ENCODE measurements at places on chromosomes 3 and 15.

DNA sequence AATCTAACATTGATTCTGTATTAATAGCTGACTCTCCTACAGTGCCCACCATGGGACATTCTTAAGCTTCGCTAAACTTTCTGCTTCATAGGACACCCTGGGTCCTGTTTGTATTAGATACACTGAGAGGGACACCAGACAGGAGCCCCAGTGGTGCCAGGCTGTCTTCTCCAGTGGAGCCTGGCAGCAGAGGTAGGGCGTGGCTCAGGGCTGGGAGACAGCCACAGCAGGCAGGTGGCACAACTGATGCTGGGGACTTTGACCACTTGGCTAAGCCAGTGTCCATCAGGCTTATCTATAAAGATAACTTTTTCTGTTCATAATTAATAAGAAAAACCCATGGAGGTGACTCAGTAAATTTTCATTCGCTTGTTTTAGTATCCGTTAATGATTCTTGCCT, 21.8 kb downstream of the NIPA1 start:
- no peaks in the 10 kb centered on the region for H3K4me1 ChIP-seq
- no peaks in the 10 kb centered on the region for H3K27me3 ChIP-seq
- no peak for DNase-seq
- no peak overlapping the region for H3K4me3 ChIP-seq
- no peak overlapping the region for H3K27ac ChIP-seq

GRCh38 chr15:33091983-33092693, 102.4 kb downstream of the FMN1 start:
- no peaks in the 10 kb centered on the region for H3K27me3 ChIP-seq
- H3K36me3 ChIP-seq = no peaks in the 10 kb centered on the region
- H3K27ac ChIP-seq = no peak overlapping the region
- H3K4me3 ChIP-seq = no peak overlapping the region

GRCh38 chr3:110910346-110910955, 161.2 kb upstream of the NECTIN3 start:
- H3K4me1 ChIP-seq = no peaks in the 10 kb centered on the region
- H3K27me3 ChIP-seq = no peaks in the 10 kb centered on the region
- H3K36me3 ChIP-seq = no peaks in the 10 kb centered on the region
- H3K27ac ChIP-seq = no peak overlapping the region
- no peak for DNase-seq

DNA sequence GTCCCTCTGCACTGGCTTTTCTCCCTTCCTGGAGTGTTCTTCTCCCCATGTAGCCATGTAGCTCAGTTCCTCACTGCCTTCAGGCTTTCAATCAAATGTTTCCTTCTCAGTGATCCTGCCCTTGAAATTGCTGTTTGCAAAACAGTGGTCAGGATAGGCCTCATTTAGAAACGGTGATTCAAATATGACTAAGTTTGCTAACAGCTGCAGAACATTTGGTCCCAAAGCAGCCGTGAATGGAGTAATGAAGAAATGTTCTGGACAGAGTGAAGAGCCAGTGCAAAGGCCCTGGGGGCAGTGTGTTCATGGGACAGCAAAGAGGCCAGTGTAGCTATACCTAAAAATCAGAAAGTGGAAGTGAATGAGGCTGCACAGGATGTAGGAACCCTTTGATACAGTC, 223.4 kb downstream of the FEZF2 start:
- no peaks in the 10 kb centered on the region for H3K36me3 ChIP-seq
- no peak for DNase-seq
- no peak overlapping the region for H3K4me3 ChIP-seq

GRCh38 chr15:95565690-95566089, 764.8 kb upstream of the NR2F2 start:
- no peaks in the 10 kb centered on the region for H3K4me1 ChIP-seq
- H3K27me3 ChIP-seq = no peaks in the 10 kb centered on the region
- DNase-seq = no peak
- no peak overlapping the region for H3K4me3 ChIP-seq
- no peak overlapping the region for H3K27ac ChIP-seq

DNA sequence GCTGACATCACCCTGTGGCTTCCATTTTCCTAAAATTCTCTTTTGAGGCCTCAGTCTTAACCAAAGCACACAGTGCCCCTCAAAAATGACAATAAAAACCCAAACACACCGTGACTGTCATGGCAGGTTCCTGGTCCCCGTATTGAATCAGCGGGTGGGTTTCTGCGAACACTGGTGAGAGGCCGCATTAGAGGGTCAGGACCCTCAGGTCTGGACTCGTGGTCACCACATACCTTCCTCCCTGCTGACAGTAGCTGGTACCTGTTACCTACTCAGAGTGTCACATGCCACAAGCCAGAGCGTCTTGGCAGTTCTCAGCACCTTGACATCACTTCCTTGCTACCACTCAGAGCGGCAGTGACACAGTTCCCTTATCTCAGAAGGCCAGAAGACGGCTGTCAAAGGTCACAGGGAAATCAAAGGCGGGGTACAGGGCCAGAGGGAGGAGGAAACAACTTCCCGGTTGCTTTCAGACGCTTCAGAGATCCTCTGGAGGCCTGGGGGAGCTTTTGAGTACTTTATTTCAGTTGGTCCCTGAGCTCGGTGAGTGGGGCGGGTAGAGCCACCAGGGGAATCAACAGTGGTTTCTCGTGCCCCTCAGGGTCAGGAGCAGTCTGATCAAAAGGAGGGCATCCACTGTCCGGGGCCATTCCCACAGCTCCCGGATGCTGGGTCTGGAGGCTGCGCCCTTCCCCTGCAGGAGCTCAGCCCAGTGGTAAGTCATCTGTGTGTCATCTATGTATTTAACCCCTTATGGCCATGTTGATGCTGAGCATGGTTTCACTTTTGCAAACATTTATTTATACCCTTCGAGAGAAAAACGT, at the start of the genes CCR5AS and CCRL2:
Gene CCR5AS (minus strand): TSS at position 279 of the 824 bp plus-strand sequence.
Gene CCRL2 (plus strand): TSS at position 472 of the 824 bp plus-strand sequence. CDS start 821 bp downstream, outside the sequence.
- H3K4me3 ChIP-seq = no peak within 1 kb of the TSS
- no peaks in the 10 kb centered on the region for H3K4me1 ChIP-seq
- DNase-seq = no peak
- H3K36me3 ChIP-seq = no peaks in the 10 kb centered on the region

- DNase-seq = peak; percentile 97
- H3K27ac ChIP-seq = no peak overlapping the region
- peak overlapping the region; percentile 24 for H3K4me3 ChIP-seq
- H3K4me1 ChIP-seq = peaks cover 4% of the 10 kb centered on the region
- H3K36me3 ChIP-seq = no peaks in the 10 kb centered on the region
- peaks cover 53% of the 10 kb centered on the region for H3K27me3 ChIP-seq
Measured at GRCh38 chr3:126389112-126389793, 5.5 kb upstream of the CFAP100 start.

DNA sequence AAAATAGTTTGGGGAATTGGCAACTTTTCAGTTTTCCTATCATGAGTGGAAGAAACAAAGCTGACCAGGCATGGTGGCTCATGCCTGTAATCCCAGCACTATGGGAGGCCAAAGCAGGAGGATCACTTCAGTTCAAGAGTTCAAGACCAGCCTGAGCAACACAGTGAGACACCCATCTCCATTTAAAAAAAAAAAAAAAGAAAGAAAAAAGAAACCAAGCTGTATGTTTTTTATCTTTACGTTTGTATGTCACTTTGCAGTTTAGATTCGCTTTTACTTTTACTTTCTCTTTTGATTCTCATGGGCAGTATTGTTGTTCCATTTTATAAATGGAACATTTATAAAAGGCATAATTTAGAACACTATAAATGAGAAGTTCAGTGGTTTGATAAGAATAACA, 31.2 kb upstream of the TNIK start:
- no peaks in the 10 kb centered on the region for H3K36me3 ChIP-seq
- no peak overlapping the region for H3K4me3 ChIP-seq
- H3K27me3 ChIP-seq = no peaks in the 10 kb centered on the region
- no peak overlapping the region for H3K27ac ChIP-seq
- DNase-seq = no peak

GRCh38 chr3:68793759-68794701, 138.3 kb downstream of the TAFA4 start:
- H3K4me1 ChIP-seq = no peaks in the 10 kb centered on the region
- no peak for DNase-seq
- H3K27me3 ChIP-seq = no peaks in the 10 kb centered on the region
- H3K36me3 ChIP-seq = no peaks in the 10 kb centered on the region
- H3K27ac ChIP-seq = no peak overlapping the region
- H3K4me3 ChIP-seq = no peak overlapping the region

DNA sequence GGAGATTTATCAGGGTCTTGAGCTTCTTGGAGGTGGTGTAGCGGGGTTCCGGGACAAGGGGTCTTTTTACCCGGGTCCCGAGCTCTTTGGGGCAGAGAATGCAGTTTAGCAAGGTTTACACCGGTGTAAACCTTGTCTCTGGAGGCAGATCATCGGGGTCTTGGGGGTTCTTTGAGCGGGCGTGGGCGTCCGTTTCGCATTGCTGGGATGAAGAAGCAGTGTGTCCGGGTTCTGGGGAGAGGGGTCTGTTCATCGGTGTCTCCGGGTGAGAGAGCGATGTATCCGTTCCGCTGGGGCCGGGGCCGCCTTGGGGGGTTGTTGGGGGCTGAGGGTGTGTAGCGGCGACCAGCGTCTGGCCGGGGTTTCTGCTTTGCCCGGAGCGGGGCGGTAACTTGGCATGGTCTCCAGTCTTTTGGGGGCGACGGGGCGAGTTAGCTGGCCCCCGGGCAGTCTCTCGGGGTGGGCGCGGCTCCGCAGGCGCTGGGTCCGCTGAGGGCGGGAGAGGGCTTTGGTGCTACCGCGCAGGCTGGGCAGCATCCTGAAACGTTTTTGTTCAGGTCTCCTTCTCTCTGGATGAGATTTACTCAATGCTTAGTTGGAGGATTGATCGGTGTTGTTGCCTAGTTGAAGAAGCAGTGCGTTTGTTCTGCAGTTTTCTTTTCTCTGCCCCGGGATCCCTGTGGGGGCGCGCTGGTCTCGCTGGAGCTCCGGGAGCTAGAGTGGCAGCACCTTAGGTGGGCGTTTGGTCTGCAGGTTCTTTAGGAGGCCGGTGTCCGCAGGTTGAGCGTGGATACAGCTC, 843 bp downstream of the GLCE start:
- H3K4me3 ChIP-seq = peak overlapping the region; percentile 89
- DNase-seq = peak; percentile 65

DNA sequence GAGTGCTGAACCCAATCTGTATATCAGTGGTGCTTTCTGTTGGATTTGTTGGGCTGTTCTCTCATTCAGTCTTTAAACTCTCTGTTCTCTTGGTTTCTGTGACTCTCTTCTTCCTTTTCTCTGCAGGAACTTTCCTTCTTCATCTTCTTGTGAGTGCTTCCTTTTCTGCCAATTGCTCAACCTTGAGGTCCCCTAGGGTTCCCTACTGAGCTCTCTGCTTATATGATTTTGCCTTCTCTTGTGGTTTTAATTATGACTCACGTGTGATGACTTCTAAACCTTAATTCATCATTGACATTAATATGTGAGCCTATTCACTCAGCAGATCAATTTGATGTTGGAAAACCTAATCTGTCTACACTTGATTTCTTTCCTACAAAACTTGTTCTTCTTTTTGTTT, 39.4 kb downstream of the MOBP start:
- no peaks in the 10 kb centered on the region for H3K36me3 ChIP-seq
- peaks cover 8% of the 10 kb centered on the region for H3K4me1 ChIP-seq
- H3K4me3 ChIP-seq = no peak overlapping the region
- H3K27me3 ChIP-seq = no peaks in the 10 kb centered on the region

GRCh38 chr3:141455603-141456300, 31.1 kb upstream of the RASA2 start:
- H3K27ac ChIP-seq = no peak overlapping the region
- no peaks in the 10 kb centered on the region for H3K27me3 ChIP-seq
- no peak for DNase-seq
- no peaks in the 10 kb centered on the region for H3K36me3 ChIP-seq
- no peak overlapping the region for H3K4me3 ChIP-seq

DNA sequence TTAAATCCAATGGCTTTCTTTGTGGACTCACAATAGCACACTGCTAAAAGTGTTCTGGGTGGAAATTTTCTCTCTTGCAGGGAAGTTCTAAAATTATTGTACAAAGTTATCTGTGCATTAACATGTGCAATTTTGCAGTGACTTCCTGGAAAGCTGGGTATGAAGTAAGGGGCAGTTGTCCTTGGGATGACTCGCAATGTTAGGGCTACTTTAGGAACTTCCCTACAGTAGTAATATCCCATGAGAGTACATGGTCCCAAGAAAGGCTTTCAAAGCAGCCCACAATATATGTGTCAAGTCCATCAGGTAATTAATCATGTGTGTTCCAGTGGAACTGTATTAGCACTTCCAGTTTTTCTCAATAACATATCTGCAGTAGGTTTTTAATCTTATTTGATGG, 201.0 kb upstream of the UBE2E2 start:
- no peaks in the 10 kb centered on the region for H3K4me1 ChIP-seq
- H3K4me3 ChIP-seq = no peak overlapping the region
- no peaks in the 10 kb centered on the region for H3K36me3 ChIP-seq
- H3K27ac ChIP-seq = no peak overlapping the region
- no peak for DNase-seq

GRCh38 chr3:179348325-179349013, 960 bp downstream of the MFN1 start:
- H3K36me3 ChIP-seq = no peaks in the 10 kb centered on the region
- no peak overlapping the region for H3K27ac ChIP-seq
- H3K4me3 ChIP-seq = peak overlapping the region; percentile 59
- peaks cover 7% of the 10 kb centered on the region for H3K4me1 ChIP-seq
- DNase-seq = peak; percentile 3

DNA sequence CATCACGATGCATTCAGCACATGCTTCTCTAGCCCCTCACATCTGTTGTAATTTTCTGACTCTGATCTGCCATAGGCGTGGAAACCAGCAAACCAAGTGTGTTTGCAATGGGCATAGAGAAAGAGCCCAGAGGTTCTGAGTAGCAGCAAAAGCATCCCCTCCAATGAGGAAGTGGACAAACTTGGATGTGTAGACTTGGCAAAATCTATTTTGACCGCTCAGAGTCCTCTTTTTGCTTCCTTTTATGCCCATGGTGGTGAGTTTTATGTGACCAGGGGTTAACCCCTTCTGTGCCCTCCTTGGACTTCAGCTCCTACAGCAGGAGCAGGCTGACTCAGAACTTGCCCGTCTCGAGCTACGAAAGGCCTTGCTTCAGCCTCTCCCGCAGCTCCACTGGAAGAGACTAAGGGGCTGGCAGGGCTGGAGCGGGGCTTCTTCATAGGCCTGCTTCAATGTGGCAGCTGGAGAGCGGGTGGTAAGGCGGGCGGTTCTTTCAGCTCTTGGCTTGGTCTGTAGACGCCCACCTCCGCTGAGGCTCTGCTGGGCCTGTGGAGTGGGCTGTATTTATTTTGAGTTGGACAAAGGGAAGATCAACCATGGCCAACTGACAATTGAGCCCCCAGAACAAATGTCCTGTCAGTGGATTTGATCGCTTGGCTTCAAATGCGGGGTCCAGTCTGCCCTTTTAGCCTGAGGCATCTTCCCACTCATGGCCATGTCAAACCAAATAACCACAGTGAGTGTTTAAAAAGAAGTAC, 6.5 kb upstream of the ETV5 start:
- no peak for DNase-seq
- peaks cover 98% of the 10 kb centered on the region for H3K27me3 ChIP-seq
- no peaks in the 10 kb centered on the region for H3K36me3 ChIP-seq
- H3K4me1 ChIP-seq = peaks cover 3% of the 10 kb centered on the region

GRCh38 chr3:39935261-39935660, 125.9 kb downstream of the MYRIP start:
- H3K27ac ChIP-seq = no peak overlapping the region
- no peaks in the 10 kb centered on the region for H3K36me3 ChIP-seq
- no peak overlapping the region for H3K4me3 ChIP-seq
- no peaks in the 10 kb centered on the region for H3K4me1 ChIP-seq
- no peak for DNase-seq
- H3K27me3 ChIP-seq = no peaks in the 10 kb centered on the region
